ENCODE measurements at places on chromosomes 7 and 10.

GRCh38 chr10:62858364-62858763 is 42.2 kb upstream of the EGR2 start:
- DNase-seq, result peak; percentile 37

DNA sequence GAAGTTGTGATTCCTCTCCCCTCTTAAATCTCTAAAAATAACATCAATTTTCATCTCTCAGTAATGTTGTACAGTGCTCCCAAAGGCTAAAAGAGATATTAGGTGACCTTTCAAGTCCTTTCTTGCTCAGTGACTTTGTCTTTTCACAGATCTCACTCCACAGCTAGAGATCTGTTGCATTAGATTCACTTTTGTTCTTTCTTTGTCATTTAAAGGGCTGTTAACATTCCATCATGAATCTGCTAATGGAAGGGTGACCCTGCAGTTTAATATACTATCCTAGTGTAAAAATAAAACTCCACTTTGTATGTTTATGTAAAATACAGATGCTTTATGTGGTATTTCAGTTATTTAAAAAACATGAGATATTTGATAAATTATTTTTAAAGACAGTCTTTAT is 30.5 kb downstream of the GNAI1 start:
- no peak for DNase-seq

GRCh38 chr10:44702531-44702930 is 208.6 kb upstream of the TMEM72 start:
- DNase-seq, result no peak

- DNase-seq, result no peak
Observed at GRCh38 chr7:3241686-3242258, 59.3 kb upstream of the SDK1 start.
